ENCODE measurements at places on chromosomes 12 and 14. TPM values are rescaled to one million over a fixed set of nuclear protein-coding genes. Genes with fewer than 3 reads are reported as not detected.

DNA sequence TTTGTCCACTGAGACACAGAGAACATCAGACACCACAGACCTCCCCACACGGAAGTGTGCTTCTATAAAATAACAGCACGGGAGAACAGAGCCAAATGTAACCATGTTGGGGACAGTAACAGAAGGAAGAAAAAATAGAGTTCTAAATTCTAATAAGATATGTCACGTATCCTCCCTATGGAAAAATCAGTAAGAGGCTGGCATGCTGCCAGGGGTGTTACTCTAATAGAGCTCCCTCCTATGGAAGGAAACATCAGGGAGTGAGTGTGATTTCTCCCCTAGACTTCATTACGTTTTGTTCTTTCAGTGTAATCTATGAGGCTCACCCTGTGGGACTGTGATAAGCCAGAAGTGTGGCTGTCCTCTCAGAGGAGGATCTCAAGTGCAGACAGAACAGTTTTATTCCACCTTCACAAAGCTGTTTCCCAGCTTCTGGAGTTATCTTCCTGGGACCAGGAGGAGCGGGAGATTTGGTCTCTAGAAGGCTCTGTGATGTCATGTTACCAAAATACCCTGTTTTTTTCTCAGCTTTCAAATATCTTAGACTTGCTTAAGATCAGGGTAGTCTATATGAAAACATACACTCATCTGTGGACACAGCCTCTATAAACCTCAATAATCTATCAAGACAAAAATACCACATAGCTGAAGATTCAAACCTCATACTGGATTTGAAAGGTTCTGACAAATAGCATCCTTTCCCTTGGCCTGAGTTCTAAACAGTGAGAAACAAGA, 69.3 kb downstream of the ZFC3H1 start:
- no peak overlapping the region for H3K27ac ChIP-seq
- H3K4me1 ChIP-seq: no peaks in the 10 kb centered on the region
- peaks cover 12% of the 10 kb centered on the region for H3K27me3 ChIP-seq
- DNase-seq: no peak

- no peaks in the 10 kb centered on the region for H3K27me3 ChIP-seq
- peaks cover 48% of the 10 kb centered on the region for H3K4me1 ChIP-seq
- H3K36me3 ChIP-seq: peaks cover 10% of the 10 kb centered on the region
- peak overlapping the region; percentile 85 for H3K27ac ChIP-seq
- peak overlapping the region; percentile 95 for H3K4me3 ChIP-seq
Observed at GRCh38 chr12:49057888-49058287, 2.7 kb downstream of the KMT2D start.

DNA sequence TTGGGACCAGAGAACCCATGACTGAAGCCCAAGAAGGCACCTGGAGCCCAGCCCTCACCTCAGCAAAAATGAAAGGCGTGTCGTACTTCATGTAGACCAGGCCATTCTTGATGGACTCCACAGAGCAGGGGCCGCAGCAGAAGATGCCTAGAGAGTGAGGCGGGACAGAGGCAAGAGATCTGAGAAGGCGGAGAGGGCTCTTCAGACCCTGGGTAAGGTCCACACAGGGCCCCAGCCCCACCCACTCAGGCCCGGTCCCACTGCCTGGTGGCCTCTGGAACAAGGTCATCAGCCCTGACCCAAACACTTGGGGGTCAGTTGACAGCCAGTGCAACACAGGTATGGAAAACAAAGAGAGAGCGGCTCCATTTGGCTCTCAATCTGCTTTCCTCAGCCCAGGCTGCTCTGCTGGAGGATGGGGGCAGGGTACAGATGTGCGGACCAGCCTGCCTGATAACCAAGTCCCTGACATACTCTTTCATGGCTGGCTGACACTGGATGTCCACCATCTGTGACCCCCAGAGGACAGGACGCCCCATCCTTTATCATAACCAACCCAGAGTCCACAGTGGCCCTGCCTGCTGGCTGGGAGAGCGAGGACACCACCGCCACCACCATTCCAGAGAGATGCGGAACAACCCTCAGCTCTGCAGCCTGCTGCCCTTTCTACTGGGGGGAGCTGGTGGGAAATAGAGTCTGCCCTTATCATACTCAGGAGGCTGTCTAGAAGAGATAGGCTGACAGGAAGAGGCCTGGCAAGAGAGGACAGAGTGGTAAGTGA, 6.9 kb downstream of the TGM1 start:
- peaks cover 4% of the 10 kb centered on the region for H3K36me3 ChIP-seq
- no peak overlapping the region for H3K27ac ChIP-seq
- H3K4me3 ChIP-seq: no peak overlapping the region
- no peaks in the 10 kb centered on the region for H3K27me3 ChIP-seq
- H3K4me1 ChIP-seq: peaks cover 4% of the 10 kb centered on the region
- no peak for DNase-seq

DNA sequence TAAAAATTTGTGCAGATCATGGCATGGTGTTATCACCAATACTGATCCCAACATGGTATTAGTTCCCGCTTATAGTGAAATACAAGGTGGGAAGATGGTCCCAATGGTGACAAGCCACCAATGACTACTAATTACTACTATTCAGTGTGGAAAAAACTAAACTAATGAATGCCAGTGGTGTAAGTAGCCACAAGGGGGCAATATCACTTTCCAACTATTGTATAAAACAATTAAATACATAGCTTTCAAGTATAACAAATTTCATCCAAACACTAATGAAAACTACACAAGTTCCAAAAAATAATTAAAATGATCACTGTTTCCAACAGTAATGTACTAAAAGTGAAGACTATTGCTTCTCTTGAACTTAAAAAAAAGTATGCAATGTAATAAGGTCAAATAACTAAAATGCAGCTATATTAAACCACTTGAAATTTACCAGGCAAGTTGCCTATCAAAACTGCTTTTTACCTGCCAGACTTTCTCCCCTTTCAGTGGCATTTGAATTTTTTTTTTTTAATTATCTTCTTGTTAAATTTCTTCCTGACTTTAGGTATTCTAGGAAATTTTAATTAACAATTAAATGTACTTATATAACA, 58.0 kb downstream of the PAPLN start:
- no peak overlapping the region for H3K4me3 ChIP-seq
- H3K27ac ChIP-seq: no peak overlapping the region
- no peak for DNase-seq
- H3K4me1 ChIP-seq: peaks cover 7% of the 10 kb centered on the region
- H3K27me3 ChIP-seq: no peaks in the 10 kb centered on the region
- peaks cover 21% of the 10 kb centered on the region for H3K36me3 ChIP-seq

GRCh38 chr12:75981247-75982168, 50.1 kb downstream of the PHLDA1 start:
- H3K27ac ChIP-seq: no peak overlapping the region
- H3K36me3 ChIP-seq: no peaks in the 10 kb centered on the region
- no peak overlapping the region for H3K4me3 ChIP-seq
- no peak for DNase-seq

- no peak for DNase-seq
- peak overlapping the region; percentile 79 for H3K4me3 ChIP-seq
- peak overlapping the region; percentile 92 for H3K27ac ChIP-seq
- peaks cover 92% of the 10 kb centered on the region for H3K4me1 ChIP-seq
Observed at GRCh38 chr14:61451891-61452400, 130.6 kb downstream of the PRKCH start.

- peaks cover 6% of the 10 kb centered on the region for H3K4me1 ChIP-seq
- no peak overlapping the region for H3K4me3 ChIP-seq
- DNase-seq: no peak
- H3K27ac ChIP-seq: no peak overlapping the region
- peaks cover 2% of the 10 kb centered on the region for H3K36me3 ChIP-seq
- no peaks in the 10 kb centered on the region for H3K27me3 ChIP-seq
Observed at GRCh38 chr12:47731723-47732122, 6.4 kb upstream of the ENDOU start.

- peak overlapping the region; percentile 96 for H3K27ac ChIP-seq
- H3K36me3 ChIP-seq: peaks cover 34% of the 10 kb centered on the region
- DNase-seq: no peak
- peaks cover 63% of the 10 kb centered on the region for H3K4me1 ChIP-seq
- peak overlapping the region; percentile 87 for H3K4me3 ChIP-seq
Observed at GRCh38 chr12:94205822-94206221, 57.4 kb downstream of the PLXNC1 start.

The RNASE1 gene
- 2.8 TPM for total RNA-seq

The DTX1 gene
- 0.55 TPM for total RNA-seq

- H3K27ac ChIP-seq: peak overlapping the region; percentile 86
- DNase-seq: no peak
- H3K4me1 ChIP-seq: peaks cover 27% of the 10 kb centered on the region
- peak overlapping the region; percentile 76 for H3K4me3 ChIP-seq
- H3K36me3 ChIP-seq: peaks cover 26% of the 10 kb centered on the region
Observed at GRCh38 chr12:44968965-44969364, 81.9 kb downstream of the DBX2 start.

DNA sequence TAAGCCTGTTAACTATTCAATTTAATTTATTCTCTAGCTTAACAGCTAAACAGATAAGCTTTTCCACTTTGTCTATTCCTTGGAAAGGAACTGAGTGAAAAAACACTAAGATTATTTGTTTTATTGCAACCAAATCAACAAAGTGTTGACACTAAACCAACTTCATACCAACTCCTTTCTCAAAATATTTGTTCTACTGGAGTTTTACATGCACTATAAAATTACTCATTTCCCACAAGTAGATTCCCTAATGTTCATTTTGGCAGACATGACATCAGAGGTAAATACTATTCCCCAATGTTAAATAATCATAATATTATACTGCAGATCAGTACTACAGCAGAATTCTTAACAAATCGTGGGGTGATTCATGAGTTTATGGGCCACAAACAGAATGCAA, 231.4 kb downstream of the TTC6 start:
- no peaks in the 10 kb centered on the region for H3K4me1 ChIP-seq
- H3K4me3 ChIP-seq: no peak overlapping the region
- no peak overlapping the region for H3K27ac ChIP-seq
- H3K27me3 ChIP-seq: no peaks in the 10 kb centered on the region
- no peaks in the 10 kb centered on the region for H3K36me3 ChIP-seq

GRCh38 chr14:61368114-61368710, 46.8 kb downstream of the PRKCH start:
- H3K27ac ChIP-seq: peak overlapping the region; percentile 80
- no peaks in the 10 kb centered on the region for H3K27me3 ChIP-seq
- peaks cover 49% of the 10 kb centered on the region for H3K4me1 ChIP-seq
- H3K4me3 ChIP-seq: peak overlapping the region; percentile 27
- no peak for DNase-seq

The TCL1A gene
- 0.75 TPM for total RNA-seq

DNA sequence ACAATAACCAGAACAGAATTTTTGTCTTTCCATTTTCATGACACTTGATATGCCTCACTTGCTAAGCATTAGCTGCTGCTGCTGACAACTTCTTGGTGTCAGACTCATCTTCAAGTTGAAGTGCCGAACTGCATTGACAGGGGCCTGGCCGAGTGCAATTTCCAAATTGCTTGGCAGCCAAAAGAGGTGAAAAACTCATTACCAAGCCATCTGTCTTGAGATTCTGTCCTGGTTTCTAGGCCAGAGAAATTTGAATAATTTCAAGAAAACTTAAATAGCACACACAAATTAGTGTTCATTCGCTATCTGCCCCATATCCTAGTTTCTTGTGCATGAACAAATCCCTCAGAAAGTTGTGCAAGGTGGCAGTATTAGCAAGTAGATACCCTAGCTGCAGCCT, 165.3 kb upstream of the RASSF8 start:
- H3K27me3 ChIP-seq: peaks cover 2% of the 10 kb centered on the region
- no peak overlapping the region for H3K27ac ChIP-seq
- no peak overlapping the region for H3K4me3 ChIP-seq

GRCh38 chr12:55720071-55720564, at the start of gene RDH5:
Gene RDH5 (plus strand): TSS chr12:55720393. CDS start chr12:55721185, 792 bp downstream.
- no peak within 1 kb of the TSS for H3K4me3 ChIP-seq
- no peaks in the 10 kb centered on the region for H3K27me3 ChIP-seq
- peaks cover 51% of the 10 kb centered on the region for H3K4me1 ChIP-seq
- no peak within 1 kb of the TSS for H3K27ac ChIP-seq
- H3K36me3 ChIP-seq: peaks cover 16% of the 10 kb centered on the region

The TNFAIP2 gene
- total RNA-seq: 3.0 TPM

The AQP2 gene
- total RNA-seq: not detected

- no peak for DNase-seq
- no peak overlapping the region for H3K4me3 ChIP-seq
- H3K4me1 ChIP-seq: peaks cover 36% of the 10 kb centered on the region
- no peaks in the 10 kb centered on the region for H3K27me3 ChIP-seq
- peaks cover 7% of the 10 kb centered on the region for H3K36me3 ChIP-seq
Observed at GRCh38 chr14:67483579-67484285, 4.8 kb downstream of the TMEM229B start.

The PLEKHD1 gene
- total RNA-seq: 0.08 TPM

DNA sequence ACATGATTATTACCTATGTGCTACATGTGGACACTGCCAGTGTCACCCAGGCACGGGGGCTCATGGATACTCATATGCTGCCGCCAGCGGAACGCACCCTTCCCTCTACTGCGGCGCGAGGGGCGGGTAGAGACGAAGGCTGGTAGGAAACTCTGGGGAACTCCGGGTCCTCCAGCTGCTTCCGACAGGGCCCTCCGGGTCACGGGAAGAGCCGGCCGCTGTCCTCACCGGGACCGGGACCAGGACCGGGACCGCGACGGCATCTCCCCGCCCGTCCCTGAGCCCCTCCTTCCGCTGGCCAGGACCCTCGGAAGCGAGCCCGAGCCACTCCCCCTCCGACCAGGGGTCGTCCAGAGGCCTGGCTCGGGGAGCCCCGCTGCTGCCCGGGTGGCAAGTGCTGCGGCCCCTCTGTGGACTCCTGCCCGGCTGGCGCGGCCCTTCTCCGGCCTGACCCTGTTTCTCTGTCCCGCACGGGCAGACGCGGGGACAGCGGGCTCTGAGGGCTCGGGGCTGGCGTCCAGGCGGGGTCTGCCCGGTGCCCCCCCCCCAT, 209.6 kb downstream of the ADGRD1 start:
- H3K27ac ChIP-seq: no peak overlapping the region
- no peak overlapping the region for H3K4me3 ChIP-seq
- H3K27me3 ChIP-seq: no peaks in the 10 kb centered on the region
- no peaks in the 10 kb centered on the region for H3K36me3 ChIP-seq
- no peak for DNase-seq
- H3K4me1 ChIP-seq: no peaks in the 10 kb centered on the region

The KLRG1 gene
- 16.1 TPM for total RNA-seq

- no peak for DNase-seq
- no peaks in the 10 kb centered on the region for H3K4me1 ChIP-seq
- no peaks in the 10 kb centered on the region for H3K36me3 ChIP-seq
- H3K4me3 ChIP-seq: no peak overlapping the region
- H3K27me3 ChIP-seq: no peaks in the 10 kb centered on the region
- H3K27ac ChIP-seq: no peak overlapping the region
Observed at GRCh38 chr12:50314636-50315312, 31.5 kb upstream of the LIMA1 start.

The CMA1 gene
- total RNA-seq: 0.51 TPM

GRCh38 chr12:102234599-102234998, 37.0 kb upstream of the PMCH start:
- peaks cover 13% of the 10 kb centered on the region for H3K27me3 ChIP-seq
- no peaks in the 10 kb centered on the region for H3K4me1 ChIP-seq
- DNase-seq: no peak

Measured in activated naive CD8-positive, alpha-beta T cell treated with anti-CD3 and anti-CD28 coated beads, Interleukin-2, amount 10 ng/mL, durations not matched to agents 7 days and 5 days (primary cell).